ENCODE measurements at places on chromosomes 4 and X.
A peak's percentile ranks its signal among the peaks of the same experiment; 100 is the strongest.

- no peak for DNase-seq
Observed at GRCh38 chrX:47243351-47243750, 10.5 kb downstream of the USP11 start.

DNA sequence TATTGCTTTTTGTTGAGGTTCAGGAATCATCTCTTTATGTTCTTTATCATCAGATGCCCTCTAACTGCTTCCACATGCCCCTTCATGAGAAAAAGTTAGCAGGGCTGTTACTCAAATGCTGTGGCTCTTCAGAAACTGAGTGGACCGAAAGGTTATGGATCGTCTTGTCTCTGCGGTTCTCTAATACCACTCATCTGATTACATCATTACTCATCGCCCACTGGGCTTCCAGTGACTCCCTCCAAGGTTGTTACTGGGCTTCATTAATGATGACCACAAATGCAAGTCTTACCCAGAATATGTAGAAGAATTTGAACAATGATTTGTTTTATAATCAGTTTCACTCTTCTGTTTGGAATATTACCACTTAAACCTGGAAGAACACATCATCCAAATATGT lies 67.7 kb downstream of the RWDD4 start:
- DNase-seq: no peak

- no peak for DNase-seq
Observed at GRCh38 chrX:34653811-34654210, 3.3 kb downstream of the TMEM47 start.

DNA sequence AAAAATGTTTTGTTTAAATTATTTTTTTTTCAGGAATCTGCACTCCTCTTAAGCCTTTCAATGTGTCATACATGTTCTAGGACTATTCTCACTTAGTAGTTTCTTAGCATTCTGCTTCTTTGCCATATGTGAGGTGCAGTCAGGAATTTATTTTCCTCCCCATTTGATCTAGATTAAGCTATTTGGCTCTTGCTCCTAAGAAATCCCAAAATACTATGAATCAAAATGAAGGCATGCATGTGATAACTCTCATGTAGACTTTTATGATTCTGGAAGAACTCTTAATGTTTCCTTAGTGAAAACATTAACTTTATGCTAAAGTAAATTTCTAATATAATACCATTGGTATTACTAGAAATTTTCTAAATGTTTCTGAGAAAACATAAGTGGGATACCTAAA lies 664.5 kb downstream of the RAPGEF2 start:
- no peak for DNase-seq

- no peak for DNase-seq
Observed at GRCh38 chr4:46124773-46125413, 1.0 kb upstream of the GABRG1 start.

DNA sequence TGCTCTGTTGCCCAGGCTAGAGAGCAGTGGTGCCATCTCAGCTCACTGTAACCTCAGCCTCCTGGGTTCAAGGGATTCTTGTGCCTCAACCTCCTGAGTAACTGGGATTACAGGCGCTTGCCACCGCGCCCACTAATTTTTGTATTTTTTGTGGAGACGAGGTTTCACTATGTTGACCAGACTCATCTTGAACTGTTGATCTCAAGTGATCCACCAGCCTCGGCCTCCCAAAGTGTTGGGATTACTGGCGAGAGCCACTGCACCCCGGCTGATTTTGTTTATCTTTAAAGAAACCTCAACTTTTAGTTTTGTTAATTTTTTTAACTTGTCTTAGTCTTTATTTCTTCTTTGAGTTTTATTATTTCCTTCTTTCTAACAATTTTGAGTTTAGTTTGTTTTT lies 163.2 kb downstream of the SLC4A4 start:
- DNase-seq: no peak

GRCh38 chr4:6776920-6777635 lies 5.4 kb upstream of the KIAA0232 start:
- no peak for DNase-seq

- DNase-seq: peak; percentile 79
Observed at GRCh38 chr4:173334891-173335752, 964 bp upstream of the HMGB2 start.

DNA sequence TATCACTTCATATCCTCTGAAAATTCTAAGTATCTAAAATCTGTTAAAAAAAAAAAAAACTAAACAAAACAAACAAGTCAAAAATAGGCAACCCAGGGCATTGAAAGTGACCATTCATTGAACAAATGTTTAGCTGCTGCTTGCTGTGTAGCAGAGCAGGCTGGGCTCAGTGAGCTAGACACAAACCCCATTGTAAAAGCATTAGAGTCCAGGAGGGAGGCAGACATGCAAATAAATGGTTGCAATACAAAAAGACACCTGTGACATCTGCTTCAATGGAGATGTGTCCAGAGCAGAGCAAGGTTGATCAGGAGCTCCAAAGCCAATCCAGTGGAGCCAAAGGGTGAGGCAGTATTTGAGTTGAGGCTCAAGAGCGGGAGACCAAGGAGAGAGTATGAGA lies 267.3 kb upstream of the GATB start:
- DNase-seq: no peak

Data from T-helper 2 cell (primary cell).